ENCODE measurements at places on chromosomes 11 and 22.

GRCh38 chr22:32695451-32695891, 106.0 kb upstream of the TIMP3 start:
- DNase-seq, result no peak

DNA sequence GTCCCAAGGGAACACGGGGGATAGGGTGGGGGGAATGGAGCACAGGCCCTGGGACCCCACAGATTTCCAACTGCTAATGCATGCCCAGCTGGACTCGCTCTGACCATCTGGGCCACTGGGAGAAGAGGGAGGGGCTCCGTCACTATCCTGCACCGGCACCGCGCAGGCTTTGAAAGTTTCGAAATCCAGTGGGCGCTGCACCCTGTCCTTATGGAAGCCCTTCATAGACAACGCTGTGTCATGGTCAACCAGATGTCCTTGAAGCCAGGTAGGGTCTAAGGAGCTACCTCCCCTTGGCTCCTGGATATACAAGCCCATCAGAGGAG, 30.1 kb downstream of the LRRC10B start:
- no peak for DNase-seq

GRCh38 chr22:49509016-49509415, 318.7 kb downstream of the BRD1 start:
- no peak for DNase-seq

DNA sequence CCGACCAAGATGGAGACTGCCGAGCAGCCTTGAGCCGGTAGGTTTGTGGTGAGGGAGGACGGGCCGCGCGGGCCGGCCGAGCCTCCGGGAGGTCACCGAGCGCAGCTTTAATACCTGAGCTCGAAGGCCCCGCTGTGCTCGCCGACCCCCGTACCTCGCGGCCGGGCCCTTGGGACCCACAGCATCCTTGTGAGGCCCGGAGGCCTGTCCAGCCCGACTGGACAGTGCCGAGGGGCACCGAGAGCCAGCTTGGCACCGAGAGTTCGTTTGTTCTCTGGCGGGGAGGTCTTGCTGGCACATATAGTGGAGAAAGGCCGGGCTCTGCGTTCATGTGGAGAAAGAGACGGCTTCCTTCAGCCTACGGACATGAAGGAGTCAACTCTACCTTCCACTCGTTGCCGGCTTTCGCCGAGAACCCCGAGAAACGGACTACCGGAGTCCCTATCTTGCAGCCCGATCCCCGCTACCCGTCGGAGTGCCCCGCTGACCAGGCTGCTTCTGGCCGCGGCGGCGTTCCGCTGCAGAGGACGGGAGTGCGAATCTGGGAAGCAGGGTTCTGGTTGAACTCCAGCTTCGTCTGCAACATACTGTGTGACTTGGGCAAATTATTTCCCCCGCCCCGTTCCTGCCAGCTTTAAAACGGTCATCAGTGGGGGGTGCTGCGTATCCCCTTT, 349 bp downstream of the TSSC4 start:
- DNase-seq, result no peak

GRCh38 chr22:28299753-28300152, 379.9 kb downstream of the TTC28 start:
- no peak for DNase-seq

- no peak for DNase-seq
Observed at GRCh38 chr22:46012881-46013281, 35.9 kb upstream of the WNT7B start.

GRCh38 chr11:100876815-100877520, 189.9 kb downstream of the ARHGAP42 start:
- no peak for DNase-seq

GRCh38 chr11:10659339-10660216, 34.0 kb downstream of the IRAG1 start:
- no peak for DNase-seq

- DNase-seq, result no peak
Observed at GRCh38 chr11:115042002-115042401, 363.7 kb downstream of the NXPE2 start.

DNA sequence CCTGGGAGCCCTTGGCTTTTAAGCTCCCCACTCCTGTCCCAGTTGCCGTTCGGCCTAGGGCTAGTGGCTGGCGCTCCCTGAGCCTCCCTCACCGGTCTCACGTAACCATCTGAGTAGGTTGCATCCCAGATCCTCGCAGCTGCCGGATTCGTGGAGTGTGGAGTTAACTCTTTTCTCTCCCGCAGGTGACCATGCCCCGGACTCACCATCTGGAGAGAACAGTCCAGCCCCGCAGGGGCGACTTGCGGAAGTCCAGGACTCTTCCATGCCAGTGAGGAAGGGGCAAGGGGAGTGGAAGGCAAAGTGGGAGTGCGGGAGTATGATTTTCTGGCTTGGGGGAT, 902 bp downstream of the MUS81 start:
- no peak for DNase-seq

DNA sequence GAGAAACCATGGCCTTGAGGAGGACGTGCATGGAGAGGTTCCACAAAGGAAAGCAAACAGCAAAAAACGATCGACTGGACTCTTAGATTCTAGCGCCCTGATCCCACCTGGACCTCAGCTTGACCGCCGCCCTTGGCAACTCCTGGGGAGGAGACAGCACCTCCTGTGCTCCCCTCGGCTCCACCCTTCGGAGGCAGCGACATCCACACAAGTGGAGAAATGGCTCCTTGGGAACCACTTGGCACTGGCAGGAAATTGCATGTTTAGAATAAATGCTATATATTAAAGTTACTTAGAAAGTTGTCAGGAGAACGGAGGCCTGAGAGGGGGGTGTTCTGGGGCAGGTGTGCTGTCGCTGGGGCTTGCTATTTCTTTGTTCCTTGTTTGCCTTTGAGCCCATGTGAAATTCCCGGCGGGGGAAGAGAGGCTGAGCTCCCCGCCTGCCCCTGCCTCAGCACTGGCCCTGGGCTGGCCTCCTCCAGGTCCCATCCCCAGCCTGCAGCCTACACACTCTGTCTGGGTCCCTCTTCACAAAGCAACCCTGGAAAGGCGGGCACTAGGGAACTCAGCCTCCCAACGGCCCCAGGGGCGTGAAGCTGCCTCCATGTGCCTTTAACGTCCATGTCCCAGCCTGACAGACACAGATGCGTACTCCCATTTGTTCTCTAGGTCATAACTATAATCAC, 395.3 kb downstream of the BRD1 start:
- no peak for DNase-seq

- peak; percentile 84 for DNase-seq
Observed at GRCh38 chr11:63537293-63538101, 889 bp downstream of the PLAAT4 start.

DNA sequence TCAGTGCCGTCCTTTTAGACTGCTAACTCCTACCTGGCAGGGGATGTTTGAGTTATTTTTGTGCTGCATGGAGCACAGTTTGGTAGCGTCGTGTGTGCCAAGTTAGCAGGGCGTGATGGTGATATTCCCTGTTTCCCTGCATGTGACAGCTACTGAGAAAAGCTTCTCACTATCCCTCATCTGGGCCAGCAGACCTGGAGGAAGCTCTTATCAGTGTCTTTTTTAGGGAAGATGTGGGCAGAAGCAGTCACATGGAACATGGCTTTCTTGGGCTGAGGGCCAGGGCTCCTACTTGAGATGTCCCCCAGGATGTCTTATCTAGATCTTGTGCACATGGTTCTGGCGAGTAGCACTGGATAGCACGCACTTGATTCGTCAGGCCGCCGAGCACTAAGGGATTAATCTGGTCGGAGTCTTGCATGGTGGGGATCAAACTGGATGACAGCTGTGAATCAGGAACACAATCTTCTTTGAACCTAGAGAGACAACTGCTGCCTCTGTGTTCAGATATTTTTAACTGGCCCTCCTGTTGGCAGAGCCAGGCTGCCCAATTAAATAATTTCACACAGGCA, 33.8 kb downstream of the TECTA start:
- no peak for DNase-seq

GRCh38 chr11:7488681-7489080, 3.4 kb downstream of the OLFML1 start:
- no peak for DNase-seq

DNA sequence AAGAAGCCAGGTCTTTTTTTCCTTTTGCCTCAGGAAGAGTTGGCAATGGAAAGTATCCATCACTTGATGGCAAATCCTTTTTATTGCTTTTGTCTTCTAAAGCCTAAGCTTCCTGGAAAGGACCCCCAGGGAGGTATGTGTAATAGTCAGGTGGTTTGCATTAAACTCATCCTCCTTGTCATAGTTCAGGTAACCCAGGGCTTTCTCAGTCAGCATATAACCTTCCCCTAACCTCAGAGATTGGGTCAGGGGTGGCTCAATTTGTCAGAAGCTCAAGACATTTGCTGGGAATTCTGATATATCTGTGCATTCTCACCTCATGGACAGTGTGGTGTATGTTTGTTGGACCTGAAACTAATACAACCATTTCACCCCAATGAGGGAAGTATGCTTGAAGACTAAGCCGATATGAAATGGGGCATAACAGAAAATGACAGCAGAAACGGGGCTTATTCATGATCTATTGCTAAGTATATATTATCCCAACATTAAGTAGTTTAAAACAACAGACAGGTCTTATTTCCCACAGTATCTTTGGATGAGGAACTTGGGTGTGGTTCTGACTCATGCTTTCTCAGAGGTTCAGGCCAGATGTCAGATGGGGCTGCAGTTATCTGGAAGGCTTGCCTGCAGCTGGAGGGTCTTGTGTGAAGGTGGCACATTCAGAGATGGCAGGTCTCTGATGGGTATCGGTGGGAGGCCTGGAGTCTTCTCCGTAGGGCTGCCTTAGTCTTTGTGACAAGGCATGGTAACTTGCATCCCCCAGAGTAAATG, 135.8 kb upstream of the SPON1 start:
- DNase-seq, result no peak

GRCh38 chr11:17020831-17021230, 6.6 kb upstream of the PLEKHA7 start:
- DNase-seq, result no peak

DNA sequence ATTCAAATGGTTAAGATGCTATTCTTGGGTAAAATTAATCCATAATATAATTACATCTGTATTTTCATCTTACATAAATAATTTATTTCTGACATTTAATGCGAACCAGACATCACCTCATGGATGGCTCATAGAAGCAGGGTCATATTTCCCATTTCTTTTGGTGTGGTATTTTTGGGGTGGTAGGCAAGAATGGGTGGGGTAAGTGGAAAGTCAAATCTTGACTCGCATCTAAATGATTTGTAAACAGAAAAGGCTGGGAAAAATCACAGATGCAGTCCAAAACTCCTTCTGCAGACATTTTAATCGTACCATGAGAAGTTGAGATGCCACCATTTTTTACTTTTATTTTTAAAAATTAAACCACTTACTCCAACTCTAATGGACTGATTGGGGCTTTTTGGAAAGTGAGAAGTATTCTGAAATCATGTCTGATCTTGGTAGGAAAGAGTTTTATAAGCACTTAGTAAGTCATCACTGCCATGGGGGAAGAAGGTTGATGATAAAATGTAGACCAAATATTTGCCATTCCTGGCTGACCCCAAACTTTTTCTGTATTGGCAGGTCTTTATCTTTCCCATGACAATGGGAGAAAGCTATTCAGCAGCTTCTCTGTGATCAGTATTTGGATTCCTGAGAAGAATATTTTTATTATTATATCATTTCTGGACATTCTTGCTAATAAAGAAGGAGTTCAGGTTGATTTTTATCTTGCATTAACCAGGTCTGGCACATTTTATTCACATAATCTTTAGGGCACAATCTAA, 47.2 kb upstream of the BLID start:
- DNase-seq, result no peak

- no peak for DNase-seq
Observed at GRCh38 chr11:57604296-57605027, 7.0 kb downstream of the SERPING1 start.

GRCh38 chr11:39247570-39248137, 2211.8 kb downstream of the LRRC4C start:
- DNase-seq, result no peak

Data from cerebellar nuclear complex (tissue), 1 donor.